Stromal cell of bone marrow (primary cell): ENCODE measurements at places on chromosomes 4 and X.
A peak's percentile ranks its signal among the peaks of the same experiment; 100 is the strongest.

- no peak for DNase-seq
Measured at GRCh38 chr4:76209881-76210280, 3.7 kb downstream of the SCARB2 start.

GRCh38 chr4:165506849-165507248, 128.0 kb downstream of the CPE start:
- DNase-seq = no peak

DNA sequence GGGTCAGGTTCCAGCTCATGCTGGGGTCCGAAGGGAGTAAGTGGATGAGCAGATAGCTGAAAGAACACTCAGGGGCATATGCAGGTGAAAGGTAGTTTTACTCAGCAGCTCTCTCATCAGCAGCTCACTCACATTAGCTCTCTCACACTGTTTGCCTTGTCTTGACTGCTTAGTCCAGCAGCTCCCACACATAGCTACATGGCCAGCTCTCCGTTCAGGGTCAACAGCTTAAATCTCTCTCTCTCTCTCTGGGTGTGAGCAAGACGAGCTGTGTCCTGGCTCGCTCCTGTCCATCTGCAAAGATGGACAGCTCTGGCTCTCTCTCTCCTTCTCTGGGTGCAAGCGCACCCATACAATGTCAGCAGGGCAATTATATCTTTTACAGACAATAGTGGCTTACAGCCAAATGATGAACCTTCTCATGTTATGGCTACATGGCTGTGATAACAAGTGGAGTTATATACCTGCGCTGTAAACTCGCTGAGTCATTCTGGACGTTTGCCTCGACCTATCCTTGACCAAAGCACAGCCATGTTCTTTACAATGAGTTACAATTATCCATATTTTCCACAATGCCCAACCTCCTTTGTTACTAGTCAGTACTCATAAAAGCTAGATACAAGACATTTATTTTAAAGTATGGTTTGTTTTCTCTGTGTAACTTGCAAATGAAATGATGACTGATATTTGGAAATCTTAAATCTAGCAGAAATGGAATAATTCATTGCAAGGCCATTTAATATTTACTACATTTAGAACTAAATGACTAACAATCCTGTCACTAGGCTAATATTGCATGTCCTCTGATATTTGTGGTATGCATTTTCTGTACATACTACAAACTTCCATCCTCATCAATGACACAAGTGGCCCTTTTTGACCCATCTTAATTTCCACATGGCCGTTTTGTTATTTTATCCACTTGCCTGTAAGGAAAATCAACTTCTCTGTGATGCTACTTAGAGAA, 9.3 kb downstream of the PAPSS1 start:
- DNase-seq = no peak

DNA sequence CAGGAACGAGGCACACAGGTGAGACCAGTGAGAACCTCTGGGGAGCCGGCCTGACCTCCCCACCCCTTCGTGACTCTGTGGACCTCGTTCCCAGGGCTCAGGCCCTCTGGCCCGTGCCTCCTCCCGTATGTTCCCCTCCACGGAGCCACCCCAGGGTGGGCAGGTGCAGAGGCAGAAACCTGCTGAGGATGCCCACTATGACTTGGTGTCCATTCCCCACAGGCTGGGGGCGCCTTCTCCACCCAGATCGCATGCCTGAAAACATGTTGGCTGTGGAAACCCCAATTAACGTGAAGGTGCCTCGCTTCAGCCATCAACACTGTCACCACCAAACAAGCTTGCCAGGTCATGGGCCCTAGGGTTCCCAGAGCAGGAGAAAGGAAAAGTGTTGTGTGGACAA, 27.0 kb downstream of the BLOC1S4 start:
- no peak for DNase-seq

- no peak for DNase-seq
Measured at GRCh38 chr4:135032670-135033069, 831.1 kb upstream of the PABPC4L start.

DNA sequence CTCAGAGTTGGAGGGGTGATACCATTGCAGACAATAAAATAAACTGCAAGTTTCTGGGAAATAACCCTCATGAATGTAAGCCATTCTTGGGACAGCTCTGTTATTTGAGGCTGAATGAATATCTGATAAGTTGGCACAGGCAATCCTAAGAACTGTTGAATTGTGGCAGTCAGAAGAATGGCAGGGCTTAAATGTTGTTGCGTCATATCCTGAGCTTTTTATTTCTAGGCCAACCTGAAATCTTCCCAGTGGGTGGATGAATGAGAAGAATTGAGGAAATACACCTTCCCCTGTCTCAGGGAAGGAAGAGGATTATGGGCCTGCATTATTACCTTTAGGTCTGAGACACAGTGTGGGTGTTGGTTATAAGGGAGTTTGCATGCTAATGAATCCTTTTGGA, 64.4 kb upstream of the C4orf54 start:
- no peak for DNase-seq

GRCh38 chr4:152559641-152560040, 23.7 kb upstream of the FBXW7 start:
- no peak for DNase-seq

DNA sequence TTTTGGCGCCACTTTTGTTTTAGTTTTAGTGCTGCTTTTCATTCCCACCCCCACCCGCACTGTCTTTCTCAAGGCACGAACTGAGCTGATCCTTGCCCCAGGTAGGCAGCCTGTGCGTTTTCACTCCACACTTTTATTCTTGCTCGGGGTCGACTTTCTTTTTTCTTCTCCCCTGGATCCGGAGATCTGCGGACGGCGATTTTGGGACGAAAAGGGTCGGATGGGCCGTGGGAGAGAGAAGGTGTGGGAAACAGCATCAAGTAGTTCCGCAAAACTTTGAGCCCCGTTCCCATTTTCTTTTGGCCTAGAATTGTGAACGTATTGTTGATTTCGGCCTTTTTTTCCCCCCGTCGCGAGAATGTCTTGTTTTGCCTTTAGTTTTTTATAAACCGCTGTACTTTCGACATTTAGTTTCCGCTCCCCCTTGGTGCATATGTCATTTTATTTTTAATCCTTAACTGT, 531 bp downstream of the STAG2 start:
- DNase-seq = no peak

DNA sequence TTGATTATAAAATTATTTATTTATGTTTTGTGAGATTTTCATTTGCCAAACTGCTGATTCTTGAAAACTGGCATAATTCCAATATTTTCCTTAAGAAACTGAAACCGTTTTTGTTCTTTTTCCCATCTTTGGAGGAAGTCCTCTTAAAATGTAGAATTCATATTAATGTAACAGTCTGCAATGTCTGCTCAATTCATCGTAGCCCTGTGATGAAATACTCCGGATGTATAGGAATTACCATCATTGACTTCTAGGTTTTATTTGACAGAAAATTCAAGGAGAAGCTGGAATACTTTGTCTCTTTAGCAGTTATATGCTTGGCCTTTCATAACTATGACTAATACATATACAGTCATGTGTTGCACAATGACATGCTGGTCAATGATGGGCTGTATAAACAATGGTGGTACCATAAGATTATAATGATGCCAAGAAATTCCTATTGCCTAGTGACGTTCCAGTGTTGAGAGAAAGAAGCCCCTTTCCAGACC, 185.0 kb upstream of the GPRIN3 start:
- peak; percentile 64 for DNase-seq

- no peak for DNase-seq
Measured at GRCh38 chr4:1055721-1056590, 44.5 kb downstream of the FGFRL1 start.

DNA sequence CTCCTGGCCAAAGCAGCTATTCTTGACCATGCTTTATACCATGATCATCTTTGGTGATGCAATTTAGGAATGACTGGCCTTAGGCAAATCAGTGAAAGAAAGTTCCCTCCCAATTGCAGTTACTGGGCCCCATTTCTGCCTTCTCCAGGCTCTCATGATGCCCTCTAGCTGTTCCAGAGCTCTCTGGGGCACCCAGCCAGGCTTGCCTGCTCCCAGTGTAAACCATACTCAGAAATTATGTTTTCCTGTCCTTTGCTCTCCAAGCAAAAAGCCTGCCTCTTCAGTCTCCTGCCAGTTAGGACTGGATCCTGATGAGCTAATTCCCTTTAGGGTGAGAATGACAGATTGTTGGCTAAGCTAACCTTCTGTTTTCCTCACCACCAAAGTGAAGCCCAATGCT, 85.3 kb upstream of the RBPJ start:
- DNase-seq = peak; percentile 95

GRCh38 chrX:123739474-123739873, 6.6 kb upstream of the THOC2 start:
- no peak for DNase-seq

DNA sequence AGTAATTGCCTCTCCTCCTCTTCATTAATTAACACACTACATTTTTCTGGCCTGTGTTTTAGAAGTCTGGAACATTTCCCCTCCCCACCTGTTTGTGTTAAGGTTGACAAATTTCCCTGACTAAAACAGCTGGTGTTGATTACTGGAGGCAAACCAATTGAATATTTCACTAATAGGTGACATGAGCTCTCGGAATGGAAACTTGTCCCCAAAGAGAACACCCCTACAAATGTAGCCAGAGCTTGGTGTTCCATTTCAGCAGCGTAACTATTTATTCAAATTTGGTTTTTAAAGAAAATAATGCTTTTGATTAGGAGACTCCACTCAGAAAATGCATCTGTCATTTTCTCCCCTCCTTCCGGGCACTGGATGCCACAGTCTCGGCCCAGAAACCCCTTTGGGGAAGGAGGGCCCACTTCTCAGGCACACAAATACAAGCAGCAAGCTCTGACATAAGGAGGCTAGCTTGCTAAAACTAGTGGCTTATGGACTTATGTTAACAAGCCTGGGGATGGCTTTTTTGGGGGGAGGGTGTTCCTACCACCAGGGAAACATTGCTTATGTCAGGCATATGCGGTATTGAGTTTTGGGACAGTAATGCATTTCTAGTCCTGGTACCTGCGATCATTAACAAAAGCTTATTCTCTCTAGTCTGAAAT, 2.2 kb downstream of the RNF150 start:
- DNase-seq = no peak

DNA sequence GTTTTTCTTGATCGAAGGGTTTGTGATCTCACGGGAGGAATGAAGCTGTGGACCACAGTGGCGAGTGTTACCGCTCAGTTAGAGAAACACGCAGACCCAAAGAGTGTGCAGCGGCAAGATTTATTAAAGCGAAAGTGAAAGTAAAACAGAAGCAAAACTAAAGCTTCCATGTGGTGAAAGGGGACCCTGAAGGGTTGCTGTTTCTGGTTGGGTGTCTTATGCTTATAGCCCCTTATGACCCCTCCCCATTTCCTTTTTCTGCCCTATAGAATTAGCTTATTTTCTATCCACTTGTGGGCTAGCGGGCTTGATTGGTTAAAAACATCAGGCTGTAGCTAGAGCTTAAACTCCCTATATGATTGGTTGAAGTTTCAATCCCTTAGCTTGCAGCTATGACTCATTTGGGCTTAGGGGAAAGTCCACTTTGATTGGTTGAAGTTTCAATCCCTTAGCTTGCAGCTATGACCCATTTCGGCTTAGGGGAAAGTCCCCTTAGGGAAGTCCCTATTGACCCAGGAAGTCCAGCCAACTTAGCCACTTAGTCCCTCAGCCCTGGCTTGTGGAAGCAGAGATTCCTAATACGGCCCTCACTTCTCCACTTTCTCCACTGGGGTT, 171.2 kb upstream of the NWD2 start:
- DNase-seq = no peak

GRCh38 chrX:108442901-108443464, 3.3 kb downstream of the COL4A5 start:
- DNase-seq = no peak

GRCh38 chrX:31653422-31653821, 581.6 kb upstream of the FTHL17 start:
- DNase-seq = no peak

- no peak for DNase-seq
Measured at GRCh38 chr4:187183346-187183745, 459.7 kb upstream of the FAT1 start.

DNA sequence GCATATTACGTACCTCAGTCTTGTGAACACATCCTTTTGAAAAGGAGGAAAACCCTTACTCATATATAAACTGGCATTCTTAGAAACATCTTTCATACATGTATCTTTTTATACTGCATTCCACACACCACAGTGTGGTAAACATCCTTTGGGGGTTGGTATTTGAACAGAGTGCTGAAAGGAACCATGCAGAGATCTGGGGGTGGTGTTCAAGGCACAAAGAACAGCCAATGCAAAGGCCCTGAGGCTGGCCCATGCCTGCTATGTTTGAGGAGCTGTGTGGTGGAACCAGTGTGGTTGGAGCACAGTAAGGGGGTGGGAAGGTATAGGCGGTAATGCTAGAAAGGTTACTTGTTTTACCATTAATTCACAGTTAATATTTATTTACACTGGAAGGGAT, 2.0 kb downstream of the ELK1 start:
- no peak for DNase-seq

GRCh38 chr4:150387981-150388380, 194.0 kb upstream of the MAB21L2 start:
- no peak for DNase-seq

DNA sequence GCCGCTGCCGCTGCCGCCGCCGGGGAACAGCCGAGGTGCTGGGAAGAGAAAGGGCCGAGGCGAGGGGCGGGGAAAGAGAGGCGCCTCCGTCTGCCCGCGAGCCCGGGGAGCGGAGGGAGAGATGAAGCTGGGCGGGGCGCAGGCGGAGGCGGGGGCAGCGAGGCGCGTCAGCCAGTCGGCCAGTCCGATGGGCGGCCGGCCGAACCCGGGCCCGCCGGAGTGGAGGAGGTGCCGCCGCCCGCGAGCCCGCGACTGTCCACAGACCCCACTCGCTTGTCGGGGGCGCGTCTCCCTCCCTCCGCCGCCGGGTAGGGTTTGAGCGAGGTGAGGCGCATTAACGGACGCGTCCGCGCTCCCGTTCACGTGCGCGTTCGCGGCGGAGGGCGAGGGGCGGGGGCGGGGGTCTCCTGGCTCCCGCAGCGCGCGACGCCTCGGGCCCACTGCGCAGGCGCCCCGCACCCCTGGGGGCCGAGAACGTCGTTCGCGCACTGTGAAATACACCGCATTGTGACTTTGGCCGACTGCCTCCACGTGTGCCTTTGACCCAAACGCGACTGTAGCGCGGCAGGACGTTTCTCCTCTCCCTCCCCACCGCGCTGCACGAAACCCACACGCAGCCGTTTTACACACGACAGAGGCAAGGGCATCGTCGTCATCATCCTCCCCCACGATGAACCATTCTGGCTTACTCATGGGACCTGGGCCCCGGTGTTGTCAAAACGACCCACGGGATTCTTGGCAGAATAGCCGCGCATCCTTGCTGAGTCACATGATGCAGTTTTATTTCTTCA, at the start of gene NUDT11:
Gene NUDT11 (minus strand): TSS at position 92 of the 791 bp plus-strand sequence. CDS start 148 bp downstream, outside the sequence.
- peak; percentile 36 for DNase-seq

GRCh38 chr4:69058410-69059059, 37.7 kb upstream of the UGT2B7 start:
- no peak for DNase-seq

GRCh38 chr4:1172971-1173757, 781 bp upstream of the SPON2 start:
- no peak for DNase-seq

- no peak for DNase-seq
Measured at GRCh38 chrX:97597954-97598353, 714.2 kb downstream of the RPA4 start.
